ENCODE measurements at places on chromosomes 3 and 15.

- peak; percentile 30 for DNase-seq
These were observed 67.8 kb downstream of the UBP1 start for GRCh38 chr3:33372218-33373081.

DNA sequence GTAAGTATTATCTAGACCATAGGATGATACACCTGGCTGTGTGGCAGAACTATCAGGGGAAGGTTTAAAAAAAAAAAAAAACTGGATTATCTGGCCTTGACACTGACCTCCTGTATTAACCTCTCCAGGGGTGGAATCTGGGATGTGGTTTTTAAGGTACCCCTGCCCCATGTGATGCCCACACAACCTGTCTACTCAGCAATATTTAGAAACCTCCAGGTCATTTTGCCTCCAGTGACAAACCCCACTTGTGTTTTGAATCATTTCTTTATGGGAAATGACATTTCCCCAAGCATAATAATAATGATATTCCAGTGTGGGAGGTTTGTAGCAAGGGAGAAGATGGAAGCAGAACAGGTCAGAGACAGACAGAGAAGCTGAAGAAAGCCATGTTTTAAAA, 179.1 kb downstream of the RSL24D1 start:
- DNase-seq: no peak

DNA sequence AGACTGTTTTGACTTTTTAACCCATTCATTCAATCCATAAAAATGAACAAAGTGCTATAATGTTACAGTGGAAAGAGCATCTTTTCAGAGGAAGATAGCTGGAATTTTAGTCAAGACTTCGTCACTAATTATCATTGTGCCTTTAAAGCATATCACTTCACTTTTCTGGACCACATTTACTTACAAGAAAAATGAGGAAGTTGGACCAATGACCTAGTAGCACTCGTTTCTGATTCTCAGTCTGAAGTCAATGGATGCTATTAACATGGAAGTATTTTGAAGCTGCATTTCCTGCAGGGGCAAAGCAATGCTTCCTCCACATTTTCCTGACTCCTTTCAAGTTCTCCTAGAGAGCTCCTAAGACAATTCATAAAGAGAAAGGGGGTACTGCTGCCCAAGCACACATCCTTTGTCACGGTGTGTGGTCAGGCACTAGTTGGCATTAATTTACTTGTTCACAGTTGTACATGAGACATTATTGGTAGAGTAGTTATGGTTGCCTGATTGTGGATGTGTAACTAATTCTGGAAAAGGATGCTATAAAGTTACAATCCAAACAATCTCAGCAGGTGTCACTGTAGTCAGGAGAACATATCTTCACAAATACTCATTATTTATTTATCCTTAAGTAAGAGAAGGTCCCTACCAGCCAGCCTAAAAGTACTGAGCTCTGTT, 1049.1 kb downstream of the FHIT start:
- DNase-seq: no peak

DNA sequence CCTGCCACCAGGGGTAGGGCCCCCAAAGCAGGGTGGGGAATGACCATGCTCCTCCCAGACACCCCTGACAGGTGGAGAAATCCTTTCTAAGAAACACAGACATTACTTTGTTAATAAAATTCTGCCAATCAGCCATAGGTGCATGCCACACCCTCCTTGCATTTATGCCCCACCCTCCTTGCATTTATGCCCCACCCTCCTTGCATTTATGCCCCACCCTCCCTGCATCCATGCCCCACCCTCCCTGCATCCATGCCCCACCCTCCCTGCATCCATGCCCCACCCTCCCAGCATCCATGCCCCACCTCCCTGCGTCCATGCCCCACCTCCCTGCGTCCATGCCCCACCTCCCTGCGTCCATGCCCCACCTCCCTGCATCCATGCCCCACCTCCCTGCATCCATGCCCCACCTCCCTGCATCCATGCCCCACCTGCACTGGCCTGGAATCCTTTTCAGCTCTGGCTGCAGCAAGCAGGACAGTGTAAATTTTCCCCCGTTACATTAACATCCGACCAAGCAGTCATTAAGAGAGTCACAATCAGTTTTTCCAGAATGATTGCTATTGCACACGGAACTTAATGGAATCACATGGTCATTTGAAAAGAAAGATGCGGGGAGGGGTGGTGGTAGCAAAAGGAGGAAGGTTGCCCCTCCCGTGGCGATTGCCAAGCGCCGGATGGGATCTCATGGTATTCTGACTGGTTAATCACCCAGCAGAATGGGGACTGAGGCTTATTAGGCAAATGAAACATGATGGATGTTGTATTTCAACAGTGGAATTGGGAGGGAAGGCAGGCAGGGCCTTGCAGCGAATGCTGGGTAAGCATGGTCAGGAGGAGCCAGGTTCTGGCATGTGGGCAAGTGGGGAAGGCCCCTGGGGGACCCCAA, 91.2 kb downstream of the TLE3 start:
- DNase-seq: no peak

DNA sequence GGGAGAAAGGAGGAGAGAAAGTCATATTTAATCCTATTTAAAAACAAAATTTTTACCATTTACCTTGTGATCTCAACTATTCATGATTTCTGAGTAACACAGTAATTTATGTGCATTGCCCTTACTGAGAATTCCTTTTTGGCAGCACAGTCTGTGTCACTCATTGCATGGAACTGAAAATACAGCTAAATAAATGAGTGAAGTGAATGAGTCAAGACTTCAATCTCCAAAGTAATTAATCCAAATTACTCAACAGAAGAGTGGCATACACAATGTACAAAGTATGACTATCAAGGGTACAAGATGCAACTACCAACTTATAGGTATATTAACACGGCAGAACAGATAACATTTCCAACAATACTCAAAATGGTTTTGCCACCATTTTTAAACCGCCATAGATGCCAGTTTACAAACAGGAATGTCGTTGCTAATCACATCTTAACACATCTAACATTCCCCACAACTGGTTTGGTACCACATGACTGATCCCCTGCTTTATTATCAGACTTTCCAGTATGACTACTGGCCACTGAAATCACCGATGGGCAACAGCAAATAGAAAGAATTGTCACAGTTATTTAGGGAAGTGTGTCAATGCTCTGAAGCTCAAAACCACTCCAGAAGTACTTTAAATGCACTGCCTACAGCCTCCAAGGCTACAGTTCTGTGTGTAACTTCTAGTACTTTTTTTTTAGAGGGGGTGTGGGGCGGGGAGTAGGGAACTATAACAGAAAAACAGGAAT, 410.4 kb downstream of the SHQ1 start:
- no peak for DNase-seq

GRCh38 chr3:50162034-50162883, 7.1 kb downstream of the SEMA3F start:
- no peak for DNase-seq

DNA sequence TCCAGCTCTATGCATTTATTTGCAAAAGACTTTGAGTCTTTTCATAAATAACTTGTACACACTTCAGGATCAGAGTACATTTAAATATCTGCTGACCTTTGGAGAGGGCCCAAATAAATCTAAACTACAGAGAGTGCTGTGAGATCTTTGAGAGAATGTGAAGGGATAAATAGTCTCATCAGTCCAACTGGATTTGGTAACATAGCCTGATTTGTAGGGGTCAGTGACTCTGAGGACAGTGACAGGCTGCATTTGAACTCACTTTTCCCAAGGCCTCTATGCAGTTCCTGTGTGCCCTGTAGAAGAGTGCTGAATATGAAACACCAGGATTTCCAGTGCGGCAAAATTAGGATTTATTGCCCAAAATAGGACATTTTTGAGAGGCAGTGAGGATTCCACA, 136.2 kb downstream of the ZPLD1 start:
- no peak for DNase-seq

DNA sequence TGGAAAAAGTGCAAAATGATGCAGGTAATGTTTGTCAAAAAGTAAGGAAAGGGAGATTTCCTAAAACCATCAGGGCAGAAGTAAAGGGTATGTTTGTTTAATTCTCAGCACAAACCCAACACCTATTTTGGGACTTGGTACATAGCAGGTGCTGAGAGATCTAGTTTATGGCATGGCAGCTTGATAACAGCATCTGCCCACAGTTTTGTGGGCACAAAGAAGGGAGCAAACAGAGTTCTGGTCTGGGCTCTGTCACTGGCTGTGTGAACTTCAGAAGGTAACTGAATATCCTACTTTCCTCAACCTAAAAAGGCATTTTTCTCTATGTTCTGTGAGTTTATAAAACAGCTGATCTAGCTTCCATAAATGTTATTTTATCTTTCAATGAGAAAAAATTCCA, 141.6 kb downstream of the PLCH1 start:
- DNase-seq: no peak

Measured in NT2/D1 (cell line).